ENCODE measurements at places on chromosomes 7 and 10. TPM values are rescaled to one million over a fixed set of nuclear protein-coding genes. Genes with fewer than 3 reads are reported as not detected.

DNA sequence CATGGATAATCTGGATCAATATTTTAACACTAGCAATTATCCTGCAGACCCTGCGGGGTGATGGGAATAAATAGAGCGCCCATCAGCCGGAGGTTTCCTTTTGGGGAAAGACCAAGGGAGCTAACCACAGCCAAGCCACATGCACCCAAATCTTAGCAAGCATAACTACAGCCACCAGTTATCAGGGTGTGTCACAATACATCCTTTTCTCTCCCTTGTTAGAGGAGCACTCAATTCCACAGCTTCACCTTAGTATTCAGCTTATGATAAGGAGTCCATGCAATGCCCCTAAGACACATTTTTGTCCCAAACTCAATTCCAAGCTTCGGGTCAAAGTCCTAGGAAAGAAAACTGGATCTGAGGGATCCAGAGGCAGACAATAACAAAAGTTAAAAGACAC lies 15.9 kb downstream of the TOMM7 start:
- H3K27me3 ChIP-seq: no peaks in the 10 kb centered on the region
- H3K27ac ChIP-seq: no peak overlapping the region
- DNase-seq: no peak

GRCh38 chr7:126398285-126398684 lies 854.5 kb downstream of the GRM8 start:
- H3K27ac ChIP-seq: no peak overlapping the region
- H3K4me3 ChIP-seq: no peak overlapping the region
- no peaks in the 10 kb centered on the region for H3K4me1 ChIP-seq
- no peaks in the 10 kb centered on the region for H3K27me3 ChIP-seq
- DNase-seq: no peak

Gene MSS51
- 7.3 TPM for total RNA-seq

Gene HOXA11
- total RNA-seq: 52.0 TPM

- H3K4me3 ChIP-seq: no peak overlapping the region
- no peaks in the 10 kb centered on the region for H3K27me3 ChIP-seq
- peak overlapping the region; percentile 8 for H3K27ac ChIP-seq
- H3K4me1 ChIP-seq: peaks cover 6% of the 10 kb centered on the region
- no peaks in the 10 kb centered on the region for H3K36me3 ChIP-seq
Observed at GRCh38 chr10:75062506-75063299, 48.8 kb upstream of the SAMD8 start.

Gene TAC1
- total RNA-seq: not detected

DNA sequence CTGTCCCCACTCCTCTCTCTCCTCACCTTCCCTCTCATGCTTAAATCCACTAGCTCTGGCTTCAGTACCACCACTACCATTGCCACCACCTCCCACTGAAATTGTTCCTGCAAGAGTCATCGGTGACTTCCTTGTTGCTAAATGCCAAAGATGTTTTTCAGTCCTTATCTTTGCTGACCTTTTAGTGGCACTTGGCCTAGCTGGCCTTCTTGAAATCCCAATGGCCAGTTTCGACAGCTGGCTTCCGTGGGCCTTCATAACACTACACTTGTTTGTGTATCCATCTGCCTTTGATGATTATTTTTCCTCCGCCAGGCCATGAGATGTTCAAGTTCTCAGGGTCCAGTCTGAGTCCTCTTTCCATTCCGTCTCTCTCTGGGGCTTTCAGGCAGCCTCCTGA lies 118.2 kb upstream of the NANOS1 start:
- H3K36me3 ChIP-seq: no peaks in the 10 kb centered on the region
- no peak overlapping the region for H3K27ac ChIP-seq
- H3K27me3 ChIP-seq: no peaks in the 10 kb centered on the region
- H3K4me1 ChIP-seq: no peaks in the 10 kb centered on the region
- H3K4me3 ChIP-seq: no peak overlapping the region

DNA sequence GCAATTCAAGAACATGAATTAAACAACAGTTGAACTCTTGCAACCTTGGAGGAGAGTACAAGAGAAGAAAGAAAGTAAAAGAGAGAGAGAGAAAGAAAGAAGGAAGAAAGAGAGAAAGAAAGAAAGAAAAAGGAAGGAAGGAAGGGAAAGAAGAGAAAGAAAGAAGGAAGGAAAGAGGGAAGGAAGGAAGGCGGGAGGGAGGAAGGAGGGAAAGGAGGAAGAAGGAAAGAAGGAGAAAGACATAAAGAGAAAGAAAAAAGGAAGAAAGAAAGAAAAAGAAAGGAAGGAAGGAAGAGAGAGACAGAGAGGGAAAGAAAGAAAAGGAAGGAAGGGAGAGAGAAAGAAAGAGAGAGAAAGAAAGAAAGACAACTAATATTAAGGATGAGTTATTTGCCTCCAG lies 1106.7 kb downstream of the TYW1 start:
- H3K27ac ChIP-seq: no peak overlapping the region
- no peak for DNase-seq
- H3K4me1 ChIP-seq: no peaks in the 10 kb centered on the region
- H3K27me3 ChIP-seq: no peaks in the 10 kb centered on the region

DNA sequence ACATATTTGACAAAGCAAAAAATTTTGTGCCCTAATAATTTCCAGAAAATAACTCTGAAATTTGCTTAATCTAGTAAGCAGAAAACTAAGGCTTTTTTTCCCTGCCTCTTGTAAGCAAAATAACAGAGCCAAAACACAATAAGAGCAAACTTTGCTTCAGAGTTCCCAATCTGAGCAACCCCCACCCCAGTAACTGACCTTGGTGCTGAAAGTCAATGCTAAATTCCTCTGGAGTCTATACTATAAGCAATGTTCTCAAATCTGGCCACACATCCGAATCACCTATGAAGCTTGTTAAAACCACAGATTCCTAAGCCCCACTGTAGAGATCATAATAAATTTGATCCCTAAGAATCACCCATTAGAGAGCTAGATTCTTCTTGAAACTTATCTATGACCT lies 150.5 kb downstream of the ELAPOR2 start:
- H3K4me3 ChIP-seq: no peak overlapping the region
- no peaks in the 10 kb centered on the region for H3K4me1 ChIP-seq
- DNase-seq: no peak
- no peaks in the 10 kb centered on the region for H3K36me3 ChIP-seq

DNA sequence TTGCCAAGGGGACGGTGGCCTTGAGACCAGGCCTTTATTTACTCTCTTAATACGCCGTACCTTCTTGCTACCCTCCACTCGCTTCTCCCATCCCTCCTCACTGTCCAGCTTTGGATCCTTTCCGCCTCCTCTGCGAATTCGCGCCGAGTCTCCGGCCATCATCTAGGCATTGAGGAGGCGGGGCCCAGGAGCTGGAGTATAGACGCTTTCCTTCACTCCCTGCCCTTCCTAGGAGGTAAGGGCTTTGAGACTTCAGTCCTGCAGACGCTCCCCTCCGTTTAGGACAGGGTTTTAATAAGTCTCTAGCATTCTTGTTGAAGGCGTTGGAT lies 538 bp downstream of the TFAM start:
- H3K36me3 ChIP-seq: no peaks in the 10 kb centered on the region
- no peaks in the 10 kb centered on the region for H3K4me1 ChIP-seq
- H3K27ac ChIP-seq: peak overlapping the region; percentile 95
- DNase-seq: peak; percentile 16
- H3K4me3 ChIP-seq: peak overlapping the region; percentile 78

Gene PKD2L1
- total RNA-seq: not detected

Gene ATE1
- total RNA-seq: 90.2 TPM

Gene ACTL6B
- total RNA-seq: not detected

DNA sequence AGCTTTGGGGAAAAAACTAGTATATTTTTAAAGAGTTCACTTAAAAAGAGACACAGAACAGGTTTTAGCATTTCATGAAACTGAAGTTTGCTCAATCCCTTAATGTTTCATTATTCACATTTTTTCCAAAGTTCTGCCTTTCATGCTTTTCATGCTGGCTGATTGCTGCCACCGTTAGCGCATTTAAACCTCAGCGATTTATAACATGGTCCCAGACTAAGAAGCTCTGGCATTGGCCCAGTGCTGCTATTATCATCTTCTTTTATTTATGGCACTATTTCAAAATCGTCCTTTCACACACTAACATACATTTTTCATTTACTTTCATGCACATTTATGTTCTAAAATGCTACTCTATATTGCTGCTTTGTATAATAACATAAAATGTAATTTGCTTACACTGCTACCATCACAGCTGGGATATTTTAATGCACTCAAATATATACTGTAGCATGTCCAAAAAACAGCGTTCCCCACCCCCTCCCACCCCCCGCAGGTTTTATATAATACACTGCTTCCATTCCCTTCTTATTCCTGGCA lies 141.9 kb downstream of the MPP7 start:
- no peaks in the 10 kb centered on the region for H3K27me3 ChIP-seq
- DNase-seq: no peak
- H3K4me1 ChIP-seq: no peaks in the 10 kb centered on the region
- no peak overlapping the region for H3K27ac ChIP-seq
